Stimulated activated CD4-positive, alpha-beta T cell treated with anti-CD3 and anti-CD28 coated beads, Interleukin-15, amount 100 ng/mL, for 1 hour (primary cell): ENCODE measurements at places on chromosomes 11 and 22.

GRCh38 chr11:92179017-92179670 lies 45.5 kb upstream of the FAT3 start:
- DNase-seq, result no peak

DNA sequence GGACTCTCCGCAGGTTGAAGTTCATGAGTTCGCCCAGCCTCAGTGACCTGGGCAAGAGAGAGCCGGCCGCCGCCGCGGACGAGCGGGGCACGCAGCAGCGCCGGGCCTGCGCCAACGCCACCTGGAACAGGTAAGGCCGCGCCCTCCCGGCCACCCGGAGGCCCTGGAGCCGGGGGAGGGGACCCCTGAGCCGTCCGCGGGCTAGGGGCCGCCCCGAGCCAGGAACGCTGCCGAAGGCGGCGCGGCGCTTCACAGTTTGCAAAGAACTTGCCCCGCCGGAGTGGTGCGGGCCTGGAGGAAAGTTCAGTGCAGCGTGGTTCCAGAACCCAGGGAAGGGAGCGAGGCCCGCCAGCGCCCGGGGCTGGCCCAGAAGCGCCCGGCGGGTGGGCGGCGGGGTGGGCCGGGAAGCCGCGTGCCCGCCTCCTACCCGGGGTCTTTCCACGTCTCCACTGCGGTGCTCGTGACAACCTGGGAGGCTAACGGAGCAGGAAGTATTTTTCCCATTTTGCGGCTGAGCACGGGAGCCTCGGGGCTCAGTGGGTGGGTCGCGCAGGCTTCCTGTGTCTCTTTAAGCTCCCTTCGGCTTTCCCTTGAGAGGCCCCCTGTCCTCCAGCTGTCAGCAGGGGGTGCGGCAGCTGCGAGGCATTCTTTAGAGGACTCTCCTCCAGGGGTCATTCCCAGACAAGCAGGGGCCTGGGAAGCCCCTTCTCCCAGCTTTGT lies 635 bp downstream of the PRR5 start:
- no peak for DNase-seq

DNA sequence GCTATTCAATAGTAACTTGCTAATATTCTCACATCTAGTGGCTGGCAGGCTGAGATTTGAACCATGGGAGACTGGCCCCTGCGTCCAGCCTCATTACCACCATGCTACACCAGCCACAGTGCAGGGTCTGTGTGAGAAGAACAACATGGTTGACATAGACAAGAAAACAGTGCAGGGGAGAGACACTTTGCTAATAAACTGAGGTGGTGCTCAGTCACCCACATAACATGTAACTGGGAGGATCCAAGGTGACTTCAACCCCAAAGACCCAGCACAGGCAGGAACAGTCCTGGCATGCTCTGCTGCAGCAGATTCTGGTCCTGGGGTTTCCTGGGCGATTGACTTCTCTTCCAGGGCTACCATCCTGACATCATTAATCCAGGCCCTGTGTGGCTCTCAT lies 143.1 kb downstream of the CSNK2A3 start:
- no peak for DNase-seq

GRCh38 chr11:75849894-75850293 lies 34.9 kb downstream of the UVRAG start:
- DNase-seq, result no peak

DNA sequence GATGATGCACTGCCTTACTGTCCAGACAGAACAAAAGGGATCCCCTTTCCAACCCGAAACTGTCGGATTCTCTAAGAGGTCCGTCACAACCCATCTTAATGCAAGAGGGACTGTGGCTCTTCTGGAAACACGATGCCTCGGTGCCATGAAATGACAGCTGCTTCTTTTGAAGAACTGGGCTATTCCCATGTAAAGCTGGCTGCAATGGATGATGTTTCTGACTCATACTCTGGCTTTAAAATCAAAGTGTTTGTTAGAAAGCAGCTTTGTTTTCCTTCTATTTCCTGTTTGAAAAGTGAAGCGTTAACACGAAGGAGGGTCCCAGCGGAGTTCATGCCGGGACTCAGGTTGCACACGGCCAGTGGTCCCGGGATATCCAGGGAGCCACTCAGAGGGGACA lies 3.1 kb downstream of the TP53AIP1 start:
- DNase-seq, result no peak

GRCh38 chr22:49670456-49671330 lies 157.0 kb downstream of the BRD1 start:
- no peak for DNase-seq

- no peak for DNase-seq
These were observed 5.0 kb upstream of the PDE3B start for GRCh38 chr11:14638561-14638960.

DNA sequence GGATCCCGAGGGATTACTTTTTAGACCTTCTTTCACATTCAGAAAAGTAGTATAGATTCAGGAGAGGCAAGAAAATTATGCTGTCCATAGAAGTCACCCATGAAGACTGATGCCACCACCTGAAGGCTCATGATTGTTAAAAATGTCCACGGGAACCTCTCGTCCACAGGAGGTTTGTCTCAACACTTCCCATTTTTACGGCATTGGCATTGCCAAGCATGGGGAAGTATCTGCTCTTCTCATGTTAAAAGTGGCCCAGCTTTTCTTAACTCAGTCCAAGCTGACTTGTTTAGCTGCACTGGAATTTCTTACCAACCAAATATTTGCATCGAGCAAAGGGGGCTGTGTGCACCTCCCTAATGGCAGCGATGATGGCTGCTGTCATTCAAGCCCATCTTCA lies 9.6 kb downstream of the CDPF1 start:
- no peak for DNase-seq

- no peak for DNase-seq
These were observed 54.0 kb downstream of the AHNAK start for GRCh38 chr11:62492586-62492985.

- no peak for DNase-seq
These were observed 10.9 kb upstream of the CAPN5 start for GRCh38 chr11:77055913-77056312.

DNA sequence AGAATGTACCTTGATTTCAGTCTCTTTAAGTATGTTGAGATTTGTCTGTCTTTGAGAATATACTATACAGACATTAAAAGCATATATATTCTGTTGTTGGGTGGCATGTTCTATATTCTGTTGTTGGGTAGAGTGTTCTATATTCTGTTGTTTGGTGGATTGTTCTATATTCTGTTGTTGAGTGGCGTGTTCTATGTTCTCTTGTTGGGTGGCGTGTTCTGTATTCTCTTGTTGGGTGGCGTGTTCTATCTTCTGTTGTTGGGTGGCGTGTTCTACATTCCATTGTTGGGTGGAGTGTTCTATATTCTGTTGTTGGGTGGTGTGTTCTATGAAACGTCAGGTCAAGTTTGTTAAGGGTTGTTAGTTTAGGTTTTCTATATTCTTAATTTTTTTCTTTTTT lies 27.1 kb upstream of the CTTN start:
- no peak for DNase-seq

- DNase-seq, result peak; percentile 16
These were observed 4.7 kb upstream of the FAM111B start for GRCh38 chr11:59102259-59102765.

DNA sequence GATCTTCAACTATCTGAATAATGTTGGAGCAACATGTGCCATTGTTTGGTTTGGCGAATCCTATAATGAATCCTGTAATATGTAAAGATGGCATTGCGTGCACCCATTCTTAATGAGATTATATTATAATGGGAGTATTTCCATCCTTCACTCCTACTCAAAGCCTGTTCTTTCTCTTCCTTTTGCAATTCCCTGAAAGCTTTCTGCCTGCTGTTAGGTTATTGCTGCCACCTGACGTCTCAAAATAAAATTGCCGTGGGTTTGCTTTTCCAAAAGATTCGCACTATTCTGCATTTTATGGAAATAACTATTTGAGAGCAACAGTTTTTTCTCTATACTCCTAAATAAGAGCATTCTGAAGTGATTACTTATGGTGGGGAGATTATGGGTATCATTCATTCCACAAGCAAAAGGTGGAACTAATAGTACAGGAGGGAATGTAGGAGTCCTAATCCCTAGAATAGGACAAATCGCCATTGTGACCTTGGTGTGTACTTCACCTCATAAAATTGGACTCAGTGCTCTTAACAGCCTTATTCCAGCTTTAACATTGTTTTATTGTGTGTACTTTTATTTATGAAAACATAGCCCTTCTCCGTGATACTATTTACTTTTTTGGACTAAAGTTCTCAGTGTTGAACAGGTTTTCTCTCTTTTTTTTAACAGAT lies 69.6 kb upstream of the ALKBH3 start:
- no peak for DNase-seq

- no peak for DNase-seq
These were observed 806.3 kb downstream of the BRD1 start for GRCh38 chr22:49021131-49021925.

GRCh38 chr11:29989174-29989970 lies 27.5 kb downstream of the KCNA4 start:
- DNase-seq, result no peak

GRCh38 chr11:47244448-47245350 lies 3.9 kb downstream of the ACP2 start:
- DNase-seq, result no peak

DNA sequence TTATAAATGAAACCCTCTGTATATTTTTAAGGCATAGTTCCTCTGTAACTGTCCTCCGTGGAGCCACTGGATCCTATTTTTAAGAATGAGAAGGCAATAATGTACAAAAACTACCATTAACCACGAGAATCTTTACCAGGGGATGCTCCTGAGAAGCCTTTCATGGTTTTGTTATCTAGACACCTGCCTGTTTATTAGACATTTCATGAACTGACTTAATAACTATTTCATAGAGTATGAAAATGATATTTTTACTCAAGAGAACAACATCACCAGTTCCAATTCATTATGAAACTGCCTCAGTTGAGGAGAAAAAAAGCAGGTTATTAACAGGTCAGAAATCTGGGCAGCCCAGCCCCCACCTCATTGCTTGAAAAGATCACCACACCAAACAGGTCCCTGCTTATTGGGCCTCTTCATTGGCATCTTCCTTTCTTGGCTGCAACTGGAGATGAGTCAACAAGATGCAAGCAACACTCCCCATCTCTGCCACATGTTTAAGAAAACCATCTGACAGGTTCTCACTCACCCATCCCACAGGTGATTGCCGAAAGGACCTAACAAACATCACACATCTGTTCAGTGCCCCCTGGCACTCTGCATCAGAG lies 27.8 kb downstream of the ETS1 start:
- DNase-seq, result no peak

DNA sequence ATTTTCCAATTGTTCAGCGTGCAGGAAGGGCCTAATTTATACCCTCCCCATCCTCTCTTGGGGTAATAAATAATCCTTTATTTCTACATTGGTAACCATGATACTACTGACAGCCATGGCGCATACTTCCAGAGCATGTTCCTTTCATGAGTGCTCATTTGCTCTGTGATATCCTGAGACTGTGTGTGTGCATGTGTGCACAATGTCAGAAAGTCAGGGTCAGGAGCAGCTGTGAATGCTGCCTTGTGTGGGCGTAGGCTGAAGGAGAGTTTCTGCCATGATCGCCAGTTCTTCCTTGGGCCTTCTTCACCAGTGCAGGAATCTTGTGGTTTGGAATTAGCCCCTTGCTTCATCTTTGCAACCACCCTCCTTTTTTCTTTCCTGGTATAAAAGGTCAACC lies 10.2 kb downstream of the TUBA8 start:
- DNase-seq, result no peak

GRCh38 chr22:19716829-19717105 lies 2.5 kb downstream of the SEPTIN5 start:
- DNase-seq, result no peak

DNA sequence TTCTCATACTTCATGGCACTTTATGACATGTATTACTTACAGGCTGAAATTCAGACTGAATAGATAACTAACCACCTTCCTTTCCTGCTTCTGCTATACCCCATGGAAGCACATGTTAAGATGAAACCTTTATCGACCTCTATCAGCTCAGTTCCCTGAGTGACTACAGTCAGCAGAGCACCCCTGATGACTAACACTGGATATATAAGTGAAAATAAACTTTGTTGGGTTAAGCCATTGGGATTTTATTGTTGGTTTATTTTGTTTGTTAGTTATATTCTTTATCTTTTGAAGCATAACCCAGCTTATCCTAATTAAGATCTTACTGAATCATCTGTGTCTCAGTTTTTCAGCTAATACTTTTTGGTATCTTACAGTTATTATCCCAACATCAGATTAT lies 23.0 kb upstream of the MAML2 start:
- no peak for DNase-seq

DNA sequence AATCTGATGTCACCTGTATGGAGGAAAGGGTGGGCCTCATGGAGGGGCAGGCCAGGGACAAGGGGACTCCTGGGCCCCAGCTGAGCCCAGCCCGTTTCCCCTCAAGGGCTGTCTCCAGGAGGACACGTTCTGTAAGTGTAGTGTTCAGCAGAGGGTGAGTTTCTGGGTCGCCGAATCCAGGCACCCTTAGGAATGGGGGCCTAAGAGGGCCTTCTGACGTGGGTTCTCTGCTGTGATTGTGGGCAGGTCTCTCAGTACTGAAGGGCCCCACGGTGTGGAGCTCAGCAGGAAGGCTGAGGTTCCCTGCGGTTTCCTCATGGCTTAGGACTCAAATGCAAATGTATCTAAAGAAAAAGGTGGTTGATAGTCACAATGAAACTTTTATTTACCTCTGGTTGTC lies 6.5 kb downstream of the PTDSS2 start:
- no peak for DNase-seq

DNA sequence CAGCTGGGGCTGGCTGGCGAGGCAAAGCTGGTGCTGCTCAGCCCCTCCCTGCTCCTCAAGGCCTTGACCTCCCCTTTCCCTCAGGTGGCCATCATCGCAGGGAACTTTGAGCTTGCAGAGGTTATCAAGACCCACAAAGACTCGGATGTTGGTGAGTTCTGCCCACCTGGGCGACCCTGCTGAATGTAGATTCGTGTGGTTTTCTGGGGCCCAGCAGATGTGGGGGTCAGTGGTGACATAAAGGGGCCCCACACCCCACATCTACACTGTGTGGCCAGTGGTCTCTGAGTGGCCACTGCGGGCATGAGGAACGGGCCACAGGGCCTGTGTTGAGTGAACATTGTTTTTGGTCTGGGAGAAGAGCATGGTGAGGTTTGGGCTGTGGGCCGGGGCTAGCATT lies 11.9 kb downstream of the SHANK3 start:
- DNase-seq, result no peak

GRCh38 chr11:77303328-77303727 lies 1.8 kb upstream of the GDPD4 start:
- no peak for DNase-seq

GRCh38 chr11:113363406-113363805 lies 24.2 kb upstream of the ANKK1 start:
- DNase-seq, result no peak

DNA sequence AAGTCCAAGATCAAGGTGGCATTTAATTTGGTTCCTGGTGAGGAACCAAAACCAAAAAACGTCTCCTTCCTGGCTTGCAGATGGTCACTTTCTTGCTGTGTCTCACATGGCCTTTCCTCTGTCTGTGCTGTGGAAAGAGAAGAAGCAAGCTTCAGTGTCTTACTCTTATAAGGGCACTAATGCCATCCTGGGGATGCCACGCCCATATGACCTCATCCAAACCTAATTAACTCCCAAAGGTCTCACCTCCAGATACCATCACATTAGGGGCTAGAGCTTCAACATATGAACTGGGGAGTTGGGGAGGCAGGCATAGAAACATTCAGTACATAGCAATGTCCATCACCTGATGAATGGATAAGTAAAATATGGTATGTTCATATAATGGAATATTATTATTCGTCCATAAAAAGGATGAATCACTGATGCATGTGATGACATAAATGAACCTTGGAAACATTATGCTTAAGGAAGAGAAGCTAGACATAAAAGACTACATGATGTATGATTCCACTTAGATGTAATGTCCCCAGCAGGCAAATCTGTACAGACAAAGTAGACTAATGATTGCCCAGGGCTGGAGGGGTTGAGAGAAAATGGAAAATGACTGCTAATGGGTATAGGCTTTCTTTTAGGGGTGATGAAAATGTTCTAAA lies 78.6 kb upstream of the B3GNT6 start:
- no peak for DNase-seq

GRCh38 chr11:70769106-70769505 lies 370.8 kb downstream of the CTTN start:
- no peak for DNase-seq
